ENCODE measurements at places on chromosomes 2 and 18.

DNA sequence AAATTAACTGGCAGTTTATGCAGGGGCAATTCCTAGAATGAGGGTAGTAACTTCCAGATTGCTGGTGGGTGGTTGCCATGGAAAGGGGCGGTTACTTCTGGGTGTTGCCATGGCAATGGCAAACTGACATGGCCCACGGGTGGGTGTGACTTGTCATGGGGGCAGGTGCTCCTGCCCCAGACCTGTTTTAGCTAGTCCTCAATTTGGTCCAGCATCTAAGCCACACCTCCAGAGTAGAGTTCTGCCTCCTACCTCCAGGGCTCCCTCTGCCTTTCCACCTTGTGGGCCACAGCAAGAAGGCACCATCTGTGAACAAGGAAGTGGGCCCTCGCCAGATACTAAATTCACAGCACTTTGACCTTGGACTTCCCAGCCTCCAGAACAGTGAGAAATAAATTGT, 148.7 kb downstream of the TFCP2L1 start:
- no peak for DNase-seq

GRCh38 chr2:107374249-107374648, 452.4 kb upstream of the RGPD4 start:
- DNase-seq: no peak

GRCh38 chr18:36408606-36409005, 111.1 kb downstream of the FHOD3 start:
- DNase-seq: no peak

GRCh38 chr18:24212939-24213338, 74.1 kb downstream of the CABYR start:
- DNase-seq: no peak

GRCh38 chr18:12686100-12686499, 16.4 kb downstream of the CEP76 start:
- no peak for DNase-seq

DNA sequence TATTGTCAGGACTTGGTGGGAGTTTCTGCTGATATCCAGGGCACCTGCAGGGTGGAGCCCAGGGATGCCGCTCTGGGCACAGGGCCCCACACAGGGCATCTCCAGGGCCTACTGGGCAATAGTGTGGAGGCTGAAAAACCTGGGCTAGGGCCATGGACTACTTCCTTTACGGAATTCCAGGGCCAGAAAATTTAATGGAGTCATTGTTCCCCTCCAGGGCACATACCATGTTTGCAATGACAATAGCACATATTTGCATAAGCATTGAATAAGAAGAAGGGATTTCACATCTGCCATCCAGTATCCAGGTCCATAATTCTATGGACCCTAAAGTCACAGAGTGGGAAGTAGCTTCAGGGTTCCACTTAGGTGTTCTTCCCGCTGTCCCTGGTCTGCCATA, 103.8 kb upstream of the TPO start:
- DNase-seq: no peak

GRCh38 chr2:48411046-48411445, 118.9 kb upstream of the STON1 start:
- no peak for DNase-seq

GRCh38 chr2:100260712-100261620, 61.3 kb downstream of the LONRF2 start:
- DNase-seq: no peak

GRCh38 chr2:73839653-73840411, 11.1 kb downstream of the STAMBP start:
- no peak for DNase-seq

DNA sequence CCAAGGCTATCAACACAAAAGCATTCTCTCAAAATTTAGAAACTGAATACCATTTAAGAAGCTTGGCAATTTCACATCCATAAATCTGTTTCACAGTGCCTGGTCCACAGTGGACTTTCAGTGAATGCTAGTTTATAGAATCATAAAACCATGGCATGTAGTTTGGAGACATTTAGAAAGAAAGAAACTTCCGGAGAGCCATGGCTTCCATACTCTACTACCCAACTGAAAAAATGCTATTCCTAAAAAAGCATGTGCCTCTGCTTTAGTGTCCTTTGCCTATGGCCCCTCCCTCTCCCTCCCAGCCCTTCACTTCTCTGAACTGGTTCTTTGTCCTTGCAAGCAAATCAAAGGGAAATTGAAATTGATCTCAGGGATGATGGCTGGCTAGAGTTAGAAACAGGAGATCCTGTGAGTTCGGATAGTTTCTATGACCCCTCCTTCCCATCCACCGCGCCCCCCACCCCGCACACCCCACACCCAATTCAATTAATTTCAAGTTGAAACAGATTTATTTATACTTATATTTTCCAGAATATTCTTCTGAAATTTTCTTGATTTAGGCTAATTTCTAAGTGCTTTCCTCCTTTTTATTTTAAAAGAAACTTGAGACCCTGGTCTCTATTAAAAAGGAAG, 248.3 kb downstream of the TRIB2 start:
- DNase-seq: no peak

GRCh38 chr2:41647468-41648050, 400.3 kb upstream of the PKDCC start:
- no peak for DNase-seq
